ENCODE measurements at places on chromosomes 12 and 14.

DNA sequence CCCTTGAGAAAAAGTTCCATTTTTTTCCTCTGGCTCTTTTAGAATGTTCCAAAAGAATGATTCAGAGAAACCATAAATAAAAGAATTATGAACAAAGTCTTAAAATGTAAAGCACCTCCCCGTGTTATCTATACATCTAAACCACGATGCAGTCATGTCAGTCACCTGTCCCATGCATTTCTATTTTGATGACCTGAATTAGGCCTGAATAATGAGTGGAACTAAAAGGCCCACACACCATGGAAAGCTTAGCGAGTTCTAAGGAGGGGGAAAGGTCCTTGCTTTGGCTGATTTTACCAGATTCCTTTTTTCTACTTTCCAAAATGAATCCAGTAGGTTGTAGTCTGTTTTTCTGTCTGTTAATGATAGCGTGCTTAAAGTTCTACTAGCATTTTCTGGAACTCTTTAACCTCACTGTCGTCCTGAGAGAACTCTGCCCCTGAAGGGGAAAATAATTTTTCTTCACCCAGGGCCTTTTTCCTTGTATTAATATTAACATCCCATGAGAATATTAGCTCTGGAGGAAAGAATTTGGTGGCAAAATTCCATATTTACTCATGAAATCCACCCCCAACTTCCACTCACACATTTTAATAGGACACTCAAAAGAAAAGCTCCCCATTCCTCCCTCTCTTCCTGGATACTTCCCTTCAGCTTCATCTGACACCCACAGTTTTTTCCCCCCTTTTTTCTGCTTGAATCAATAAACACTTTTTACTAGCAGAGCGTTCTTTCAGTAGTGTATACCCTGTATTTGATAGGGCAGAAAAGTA is 266.3 kb upstream of the DIO2 start:
- DNase-seq, result no peak

- no peak for DNase-seq
Observed at GRCh38 chr12:116657921-116658495, 79.9 kb downstream of the SPRING1 start.

DNA sequence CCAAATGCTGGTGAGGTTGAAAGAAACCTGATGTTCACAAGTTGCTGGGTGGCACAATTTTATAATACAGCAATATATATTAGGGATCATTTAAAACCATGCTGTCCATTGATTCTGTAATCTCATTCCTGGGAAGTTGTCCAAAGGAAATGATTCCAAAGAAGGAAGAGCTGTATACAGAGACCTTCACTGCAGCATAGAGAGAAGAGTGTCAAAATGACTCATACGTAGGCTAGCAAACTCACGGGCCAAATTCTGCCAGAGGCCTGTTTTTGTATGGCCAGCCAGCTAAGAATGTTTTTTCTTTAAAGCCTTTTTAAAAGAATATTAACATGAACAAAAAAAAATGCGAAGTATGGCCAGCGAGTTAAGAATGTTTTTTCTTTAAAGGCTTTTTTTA is 69.2 kb upstream of the MED13L start:
- no peak for DNase-seq

GRCh38 chr12:93677195-93678064 is at the start of gene CRADD:
CRADD (plus strand) TSS chr12:93677375.
- peak; percentile 71 for DNase-seq

DNA sequence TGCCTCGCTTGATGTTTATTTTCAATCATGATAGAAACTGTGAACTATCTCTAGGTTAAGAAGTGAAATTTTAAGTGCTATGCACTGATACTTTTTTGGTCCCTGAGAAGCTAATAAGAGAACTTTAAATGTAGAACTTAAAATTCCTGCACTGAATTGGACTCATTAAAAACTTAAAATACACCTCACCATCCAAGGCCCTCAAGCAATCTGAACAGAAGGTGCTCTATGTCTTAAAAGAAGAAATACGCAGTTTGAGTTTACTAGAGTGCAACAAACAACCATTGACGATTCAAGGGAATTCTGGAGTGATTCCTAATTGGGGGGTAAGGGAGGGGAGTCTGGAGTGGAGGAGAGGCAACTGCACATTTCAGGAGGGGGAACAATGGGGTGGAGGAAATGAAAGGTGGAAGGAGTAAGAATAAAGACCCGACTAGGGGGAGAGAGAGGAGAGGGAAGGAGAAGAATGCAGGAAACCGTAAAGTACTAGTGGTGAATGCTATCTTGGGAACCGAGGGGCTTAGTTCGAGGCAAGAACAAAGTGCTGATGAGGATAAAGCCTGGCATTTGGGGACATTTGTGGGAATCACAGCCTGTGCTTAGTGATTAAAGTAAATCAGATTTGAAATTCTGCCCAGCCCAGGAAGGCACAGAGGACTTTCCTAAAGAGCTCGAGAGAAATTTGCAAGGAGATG is 389.7 kb downstream of the AACS start:
- no peak for DNase-seq

DNA sequence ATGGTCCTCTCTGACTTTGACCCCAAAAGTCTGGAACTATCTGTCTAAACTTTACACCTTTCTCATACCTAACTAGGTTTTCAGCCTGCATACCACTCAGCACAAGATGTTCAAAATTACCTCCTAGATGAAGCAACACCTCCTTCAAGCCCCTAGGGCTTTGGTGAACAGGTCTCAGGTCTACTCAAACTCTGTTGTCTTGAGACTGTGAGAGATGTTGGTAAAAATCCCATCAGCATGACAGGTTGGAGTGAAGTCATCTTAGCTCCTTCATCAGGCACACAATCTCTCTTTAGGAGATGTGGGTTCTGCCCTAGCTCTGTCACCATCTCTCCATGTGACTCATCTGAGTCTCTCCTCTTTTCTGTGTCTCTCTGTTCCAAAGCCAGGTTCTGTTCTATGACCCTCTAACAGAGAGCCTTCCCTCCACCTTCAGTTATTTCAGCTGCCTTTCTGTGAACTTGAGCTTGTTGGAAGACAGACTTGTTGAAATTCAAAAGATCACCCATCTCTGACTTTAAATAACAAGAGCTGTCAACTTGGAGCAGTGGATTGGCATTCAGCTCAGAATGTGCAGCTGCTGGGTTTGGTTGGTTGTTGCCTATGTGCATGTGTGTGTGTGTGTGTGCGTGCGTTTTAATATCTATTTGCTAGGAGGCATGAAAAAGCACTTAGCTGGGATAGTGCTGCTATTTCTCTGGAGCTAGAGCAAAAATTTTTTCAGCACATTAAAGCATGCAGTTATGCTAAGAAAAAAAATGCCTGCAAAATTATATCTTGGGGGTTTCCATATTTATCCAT is 130.7 kb downstream of the CRACR2A start:
- DNase-seq, result no peak

DNA sequence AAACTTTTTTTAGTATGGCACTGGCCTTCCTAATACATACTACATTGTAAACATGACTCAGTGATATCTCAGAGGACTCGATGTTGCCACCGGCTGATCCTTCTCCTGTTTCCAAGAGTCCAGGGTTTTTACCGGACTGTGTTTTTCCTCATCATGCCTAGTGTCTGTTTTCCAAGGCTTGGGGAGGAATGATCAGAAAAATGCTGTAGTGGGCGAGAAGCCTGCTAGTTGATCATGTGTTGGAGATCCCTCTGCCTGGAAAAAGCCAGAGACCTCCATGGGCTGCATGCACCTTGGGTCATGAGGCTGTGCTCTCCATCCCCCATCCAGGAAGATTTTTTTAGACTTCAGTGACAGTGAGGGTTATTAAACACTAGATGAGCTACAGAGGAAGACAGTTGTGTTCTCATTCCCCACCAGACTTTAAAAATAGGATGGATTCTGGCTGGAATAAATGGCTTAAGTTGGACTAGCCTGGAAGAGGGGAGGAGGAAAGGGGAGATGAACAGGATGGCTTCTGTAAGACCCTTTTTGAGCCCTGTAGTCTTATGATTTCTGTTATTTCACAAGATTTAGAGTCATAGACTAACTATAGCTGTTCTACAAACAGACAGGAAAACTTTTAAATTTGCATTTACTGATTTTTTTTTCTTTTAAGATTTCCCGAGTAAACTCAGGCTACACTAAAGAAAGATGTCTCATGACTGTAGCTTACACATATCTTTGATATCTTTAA is 145.7 kb downstream of the SAMD4A start:
- no peak for DNase-seq

- DNase-seq, result no peak
Observed at GRCh38 chr14:81301813-81302212, 81.1 kb upstream of the GTF2A1 start.

GRCh38 chr14:76901171-76902055 is 75.2 kb downstream of the LRRC74A start:
- DNase-seq, result no peak

GRCh38 chr12:112963227-112963861 is 15.0 kb upstream of the OAS2 start:
- DNase-seq, result no peak

GRCh38 chr12:23352670-23353069 is 596.8 kb downstream of the SOX5 start:
- DNase-seq, result no peak

DNA sequence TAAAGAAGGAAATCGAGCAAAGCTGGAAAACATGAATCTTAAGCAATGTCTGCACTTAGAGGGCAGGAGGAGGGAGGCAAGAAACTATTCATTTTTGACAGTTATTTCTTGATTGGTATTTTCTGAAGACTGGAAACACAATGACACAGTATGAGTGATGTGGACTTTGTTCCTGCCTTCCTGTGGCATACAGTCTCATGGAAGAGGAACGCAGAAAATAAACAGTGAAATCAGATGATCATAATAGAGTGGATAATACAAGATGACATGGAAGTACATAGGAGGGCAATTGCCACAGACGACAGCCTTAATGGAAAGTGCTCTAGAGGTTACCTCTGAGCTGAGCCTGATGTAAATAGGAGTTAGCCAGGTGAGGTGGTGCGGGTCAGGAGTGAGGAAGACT is 140.4 kb upstream of the MAX start:
- no peak for DNase-seq

GRCh38 chr14:105128059-105128458 is 40.5 kb downstream of the JAG2 start:
- DNase-seq, result no peak

DNA sequence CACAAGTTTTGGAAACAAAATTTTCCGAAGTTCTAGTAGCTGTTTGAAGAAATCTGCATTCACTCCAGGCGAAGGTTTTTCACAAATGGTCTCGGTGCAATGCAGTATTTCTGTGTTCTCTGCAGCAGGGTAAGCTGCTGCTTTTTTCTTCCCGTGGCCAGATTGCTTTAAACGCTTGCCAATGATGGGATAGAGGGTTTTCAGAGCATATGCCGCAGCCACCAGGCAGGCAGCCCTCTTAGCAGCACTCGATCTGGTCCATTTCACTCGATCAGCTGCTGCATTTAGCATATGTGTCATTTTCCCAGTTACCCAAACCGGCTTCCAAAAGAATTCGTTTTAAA is 315 bp downstream of the ABCD2 start:
- no peak for DNase-seq

GRCh38 chr12:95213928-95214327 is 3.3 kb downstream of the FGD6 start:
- DNase-seq, result no peak

GRCh38 chr12:98149270-98149669 is 366.1 kb upstream of the TMPO start:
- DNase-seq, result no peak

DNA sequence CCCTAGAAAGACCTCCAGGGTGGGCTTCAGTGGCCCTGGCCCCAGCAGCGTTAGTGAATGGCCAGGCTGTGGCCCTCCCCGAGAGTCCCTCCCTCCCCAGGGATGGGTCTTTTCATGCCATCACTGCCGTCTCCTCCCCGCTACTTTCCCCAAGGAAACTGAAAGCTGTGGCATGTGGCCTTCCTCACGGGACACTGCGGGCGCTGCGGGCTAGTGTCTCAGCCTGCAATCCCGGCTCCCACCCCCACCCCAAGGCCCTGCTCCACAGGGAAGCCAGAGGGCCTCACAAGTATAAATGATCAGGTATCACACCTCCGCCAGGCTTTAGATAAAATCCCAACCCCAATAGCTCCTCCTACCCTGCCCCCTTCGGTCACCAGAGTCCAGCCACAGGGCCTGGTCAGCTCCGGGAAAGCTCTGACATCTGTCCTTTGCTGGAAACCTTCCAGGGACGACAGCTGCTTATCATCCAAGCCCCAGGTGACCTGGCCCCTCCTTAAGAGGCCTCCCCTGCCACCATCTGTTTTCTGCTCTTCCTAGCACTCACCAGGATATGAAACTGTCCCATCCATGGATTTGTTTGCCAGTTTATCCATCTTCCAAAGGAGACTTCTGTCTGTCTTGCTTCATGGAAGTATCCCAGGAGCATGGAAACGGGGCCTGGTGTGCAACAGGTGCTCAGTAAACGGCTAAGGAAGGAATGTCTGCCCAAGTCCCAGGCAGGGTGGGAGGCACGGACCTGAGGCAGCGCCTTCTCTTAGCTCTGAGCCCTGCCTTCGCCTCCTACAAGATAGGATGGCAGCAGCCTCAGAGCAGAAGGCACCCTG is 31.6 kb downstream of the CCDC85C start:
- DNase-seq, result no peak

DNA sequence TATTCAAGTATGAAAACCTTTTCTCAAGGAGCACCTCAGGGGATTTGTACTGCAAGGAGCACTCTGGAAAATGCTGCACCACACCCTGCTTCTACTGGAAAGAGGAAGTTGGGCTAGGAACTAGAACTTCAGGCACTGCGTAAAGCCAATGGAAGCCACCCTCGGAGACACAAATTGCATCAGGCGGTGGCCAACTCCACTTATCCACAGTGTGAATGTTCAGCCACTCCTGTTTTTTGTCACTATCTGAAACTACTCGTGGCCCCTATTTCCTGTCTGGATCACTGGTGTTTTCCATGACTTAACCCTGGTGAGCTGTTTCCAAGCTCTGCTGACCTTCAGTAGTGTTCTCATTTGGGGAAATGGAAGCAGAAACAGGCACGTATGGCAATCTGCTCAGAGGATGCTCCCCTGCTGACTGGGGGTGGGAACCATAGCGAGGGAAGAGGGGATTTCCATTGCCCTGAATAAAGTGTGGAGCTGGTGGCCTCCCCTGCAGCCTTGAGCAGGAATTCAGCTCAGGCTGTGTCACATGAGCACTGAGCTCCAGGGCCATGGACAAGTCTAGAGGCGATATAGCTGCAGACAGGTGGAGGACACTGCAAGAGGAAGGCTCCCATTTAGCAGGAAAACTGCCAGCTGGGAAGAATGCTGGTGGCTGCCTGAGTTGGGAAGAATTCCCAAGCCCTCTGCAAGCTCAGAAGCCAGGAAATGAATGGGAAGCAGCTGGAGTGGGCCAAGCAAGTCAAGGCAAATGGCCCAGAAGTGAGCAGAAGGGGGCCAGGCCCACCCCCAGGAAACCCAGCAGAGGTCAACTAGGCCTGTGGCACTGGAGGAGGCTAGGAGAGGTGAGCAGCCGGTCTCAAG is 50.5 kb upstream of the RAP1B start:
- no peak for DNase-seq

DNA sequence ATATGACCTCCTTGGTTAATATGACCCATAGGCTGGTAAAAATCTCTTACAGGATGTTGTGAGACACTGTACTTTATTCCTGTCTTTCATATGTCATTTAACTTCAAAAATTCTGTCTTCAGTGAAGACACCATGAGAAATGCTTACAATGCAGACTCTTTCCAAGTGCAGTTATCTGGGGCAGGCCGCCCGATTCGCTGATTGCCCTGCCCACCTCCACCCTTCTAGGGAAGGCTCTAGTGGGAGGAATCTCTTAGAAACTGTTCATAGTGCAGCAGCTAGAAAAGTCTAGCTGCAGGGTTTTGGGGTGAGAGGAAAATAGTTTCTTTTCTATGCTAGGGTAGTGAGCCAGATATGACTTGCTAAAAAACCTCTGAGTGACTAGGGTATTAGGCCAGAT is 15.0 kb upstream of the CIPC start:
- no peak for DNase-seq

- DNase-seq, result no peak
Observed at GRCh38 chr12:123427036-123427769, 9.3 kb downstream of the RILPL2 start.

Data from stimulated activated CD8-positive, alpha-beta memory T cell treated with anti-CD3 and anti-CD28 coated beads, Interleukin-4, amount 100 ng/mL, for 4 hours (primary cell).